ENCODE measurements at places on chromosomes 4 and X. TPM values are rescaled to one million over a fixed set of nuclear protein-coding genes. Genes with fewer than 3 reads are reported as not detected.

Gene HSD17B13
- total RNA-seq: not detected

Gene SRPX
- 142 TPM for total RNA-seq

Gene SRPK3
- total RNA-seq: not detected

Gene FATE1
- not detected for total RNA-seq

Gene CYBB
- total RNA-seq: not detected

Gene VCX2
- not detected for total RNA-seq

Gene HMGN5
- total RNA-seq: 2.0 TPM

Gene LDOC1
- 12.3 TPM for total RNA-seq

Gene SPANXN3
- not detected for total RNA-seq

Gene SMARCA5
- 53.6 TPM for total RNA-seq

Gene CABS1
- not detected for total RNA-seq

Gene NMU
- not detected for total RNA-seq
